ENCODE measurements at places on chromosomes 6 and 20.

DNA sequence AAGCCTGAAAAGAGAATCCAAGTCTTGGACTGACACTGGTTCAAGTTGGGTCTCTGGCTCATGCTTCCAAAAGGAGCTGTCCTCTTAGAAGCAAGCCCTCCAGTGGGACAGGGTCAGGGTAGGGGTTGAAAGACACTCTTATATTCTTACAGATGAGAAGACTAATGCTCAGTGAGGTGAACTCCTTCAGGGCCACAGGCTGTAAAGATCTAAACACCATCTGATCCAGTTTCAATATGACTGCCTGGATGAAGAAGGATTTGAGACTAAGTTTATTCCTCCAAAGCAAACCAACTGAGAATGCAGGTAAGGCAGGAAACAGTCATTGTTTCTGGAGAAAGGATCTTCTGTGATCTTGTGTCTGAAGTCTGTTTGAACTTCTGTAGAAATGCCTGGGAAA, 99.0 kb upstream of the TAB2 start:
- no peak for DNase-seq

DNA sequence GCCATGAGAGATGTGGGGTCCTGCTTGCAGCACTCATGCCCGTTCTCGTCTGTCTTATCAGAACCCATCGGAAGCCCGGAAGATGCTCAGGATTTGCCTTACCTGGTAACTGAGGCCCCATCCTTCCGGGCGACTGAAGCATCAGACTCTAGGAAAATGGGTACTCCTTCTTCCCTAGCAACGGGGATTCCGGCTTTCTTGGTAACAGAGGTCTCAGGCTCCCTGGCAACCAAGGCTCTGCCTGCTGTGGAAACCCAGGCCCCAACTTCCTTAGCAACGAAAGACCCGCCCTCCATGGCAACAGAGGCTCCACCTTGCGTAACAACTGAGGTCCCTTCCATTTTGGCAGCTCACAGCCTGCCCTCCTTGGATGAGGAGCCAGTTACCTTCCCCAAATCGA, 8.3 kb downstream of the PI16 start:
- DNase-seq = peak; percentile 64

GRCh38 chr6:108291091-108291490, 3.8 kb upstream of the AFG1L start:
- DNase-seq = no peak

DNA sequence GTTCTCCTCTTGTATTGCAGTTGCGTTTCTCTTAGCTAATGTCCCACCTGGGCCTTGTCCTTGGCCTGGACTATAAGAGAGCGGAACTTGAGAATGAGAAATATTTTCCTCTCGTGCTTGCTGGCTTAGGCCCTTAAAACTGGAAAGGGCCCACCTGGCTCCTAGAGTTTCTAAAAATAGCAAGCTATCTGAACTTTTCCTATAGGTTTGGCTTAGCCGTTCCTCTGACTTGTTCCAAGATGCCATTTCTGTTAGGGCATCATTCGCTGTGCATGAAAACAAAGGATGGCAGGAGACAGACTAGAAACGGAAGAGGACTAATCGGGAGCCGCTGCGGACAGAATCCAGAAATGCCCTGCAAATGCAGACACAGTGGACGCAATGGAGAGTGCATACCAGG, 4.5 kb downstream of the RIPOR3 start:
- no peak for DNase-seq

- no peak for DNase-seq
Observed at GRCh38 chr6:138562691-138563090, 63.4 kb upstream of the NHSL1 start.

DNA sequence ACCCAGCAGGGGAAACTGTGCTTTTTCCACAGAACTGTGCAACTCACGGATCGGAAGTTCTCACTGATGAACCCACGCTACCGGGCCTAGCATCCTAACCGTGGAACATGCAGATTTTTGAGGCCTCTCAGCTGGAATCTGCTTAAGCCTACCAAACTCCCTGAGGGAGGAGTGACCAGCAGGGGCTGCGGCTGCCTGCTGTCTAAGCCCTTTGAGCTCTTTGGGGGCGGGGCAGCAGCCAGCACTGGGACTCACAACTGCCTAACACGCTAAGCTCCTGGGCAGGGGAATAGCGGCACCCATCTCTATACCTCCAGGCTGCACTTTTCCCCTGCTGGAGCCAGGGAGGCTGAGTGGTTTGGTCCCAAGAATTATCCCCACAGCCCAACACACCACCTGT, 20.4 kb upstream of the METTL24 start:
- DNase-seq = no peak

GRCh38 chr6:47917202-47917601, 135.4 kb downstream of the OPN5 start:
- DNase-seq = no peak

DNA sequence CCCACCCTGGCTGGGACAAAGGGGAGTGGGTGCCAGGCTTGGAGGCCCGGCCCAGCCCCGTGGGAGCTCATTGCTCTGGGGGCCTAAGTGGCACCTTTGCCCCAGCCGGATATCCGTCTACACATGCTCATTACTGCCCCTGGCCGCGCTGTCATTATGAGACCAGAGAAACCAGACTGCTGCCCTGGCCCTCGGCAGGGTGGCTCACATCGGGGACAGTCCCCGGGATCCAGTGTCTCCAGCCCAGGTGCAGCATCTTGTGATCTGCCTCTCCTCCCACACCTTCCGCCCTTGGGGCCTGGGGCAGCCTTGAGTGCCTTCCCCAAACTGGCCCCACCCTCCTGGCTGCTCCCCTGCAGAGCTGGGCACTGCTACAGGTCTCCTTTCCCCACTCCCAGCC, 4.9 kb downstream of the SRMS start:
- no peak for DNase-seq

- DNase-seq = no peak
Observed at GRCh38 chr20:3876676-3877075, 12.5 kb upstream of the PANK2 start.
